Right lobe of liver (tissue), 6 donors: ENCODE measurements at places on chromosomes 3 and 15.
A peak's percentile ranks its signal among the peaks of the same experiment; 100 is the strongest.

DNA sequence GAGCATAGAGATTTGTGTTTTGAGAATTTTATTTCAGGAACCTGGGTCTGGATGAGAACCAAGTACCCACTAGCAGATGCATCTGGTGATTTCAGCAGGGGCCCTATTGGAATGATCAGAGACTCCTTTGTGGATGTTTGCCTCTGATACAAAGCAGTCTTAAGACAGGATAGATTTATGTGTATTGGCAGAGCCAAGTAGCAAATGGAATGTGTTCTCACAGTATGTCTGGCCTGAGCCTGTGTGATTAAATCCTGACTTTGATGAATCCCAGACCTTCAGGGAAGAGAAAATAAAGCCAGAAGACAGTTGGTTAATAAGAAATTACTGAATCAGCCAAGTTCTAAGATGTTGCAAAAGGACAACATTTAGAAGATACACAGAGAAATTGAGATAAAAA, 755.5 kb upstream of the SEMA6D start:
- DNase-seq = no peak
- H3K27ac ChIP-seq = no peak overlapping the region
- no peaks in the 10 kb centered on the region for H3K27me3 ChIP-seq
- H3K4me1 ChIP-seq = no peaks in the 10 kb centered on the region
- H3K36me3 ChIP-seq = no peaks in the 10 kb centered on the region
- no peak overlapping the region for H3K4me3 ChIP-seq

DNA sequence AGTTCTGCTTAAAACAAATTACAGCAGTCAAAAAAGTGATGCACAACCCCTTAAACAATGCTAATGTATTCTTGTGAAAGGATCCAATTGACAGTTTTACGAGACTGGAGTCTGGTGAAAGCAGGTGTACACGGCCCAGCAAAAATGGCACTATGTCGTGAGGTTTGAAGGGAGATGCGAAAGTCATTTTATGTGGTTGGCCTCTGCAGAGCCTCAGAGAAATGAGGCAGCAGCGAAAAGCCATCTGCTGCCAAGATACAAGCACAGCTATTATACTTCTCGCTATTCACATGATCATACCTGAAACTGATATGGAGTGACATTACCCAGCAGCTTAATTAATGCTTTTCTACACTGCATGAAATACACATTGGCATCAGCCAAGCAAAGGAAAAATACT, 36.4 kb downstream of the MECOM start:
- no peaks in the 10 kb centered on the region for H3K36me3 ChIP-seq
- DNase-seq = no peak
- no peak overlapping the region for H3K27ac ChIP-seq
- H3K4me3 ChIP-seq = no peak overlapping the region

- H3K4me1 ChIP-seq = peaks cover 54% of the 10 kb centered on the region
- H3K36me3 ChIP-seq = no peaks in the 10 kb centered on the region
- peak overlapping the region; percentile 83 for H3K27ac ChIP-seq
- no peaks in the 10 kb centered on the region for H3K27me3 ChIP-seq
- no peak for DNase-seq
- H3K4me3 ChIP-seq = no peak overlapping the region
Observed at GRCh38 chr3:52236424-52236886, 2.5 kb downstream of the TWF2 start.

DNA sequence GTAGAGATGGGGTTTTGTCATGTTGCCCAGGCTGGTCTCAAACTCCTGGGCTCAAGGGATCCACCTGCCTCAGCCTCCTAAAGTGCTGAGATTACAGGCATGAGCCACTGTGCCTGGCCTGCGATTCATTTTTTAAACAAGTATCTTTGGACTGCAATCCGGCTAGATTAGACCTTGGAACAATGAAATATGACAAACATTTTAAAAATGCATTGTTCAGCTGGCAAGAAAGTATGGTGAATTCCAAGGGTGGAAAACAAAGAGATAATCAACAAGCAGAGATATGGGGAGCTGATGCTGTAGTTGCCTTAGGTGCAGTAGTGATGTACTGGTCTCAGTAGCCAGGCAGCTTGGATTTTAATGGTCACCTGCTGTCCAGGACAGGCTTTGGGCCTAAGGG, 95.8 kb upstream of the GOLGA8J start:
- DNase-seq = no peak
- H3K36me3 ChIP-seq = no peaks in the 10 kb centered on the region
- no peak overlapping the region for H3K27ac ChIP-seq
- no peak overlapping the region for H3K4me3 ChIP-seq
- no peaks in the 10 kb centered on the region for H3K27me3 ChIP-seq
- no peaks in the 10 kb centered on the region for H3K4me1 ChIP-seq
